HepG2 (cell line): ENCODE measurements at places on chromosomes 16 and 17. TPM values are rescaled to one million over a fixed set of nuclear protein-coding genes. Genes with fewer than 3 reads are reported as not detected.

Gene PLA2G10
- polyA plus RNA-seq = not detected in 2 replicates

Gene ZFHX3
- 5.0 and 5.3 TPM in 2 replicates for polyA plus RNA-seq

Gene CRYBA1
- polyA plus RNA-seq = not detected in 2 replicates

Gene RSL1D1
- 125 and 187 TPM in 2 replicates for polyA plus RNA-seq

Gene GNGT2
- polyA plus RNA-seq = not detected in 2 replicates

Gene PLEKHH3
- 6.0 and 7.5 TPM in 2 replicates for polyA plus RNA-seq

Gene SP2
- polyA plus RNA-seq = 4.2 and 4.8 TPM in 2 replicates

Gene HP
- polyA plus RNA-seq = 524 and 697 TPM in 2 replicates

Gene EVPLL
- 0.05 TPM in 1 of 2 replicates, not detected in the other for polyA plus RNA-seq

Gene CARD14
- polyA plus RNA-seq = 0.03 TPM in 1 of 2 replicates, not detected in the other

Gene TEKT1
- not detected in 2 replicates for polyA plus RNA-seq

Gene HBM
- 0.69 TPM in 1 of 2 replicates, not detected in the other for polyA plus RNA-seq

Gene KRTAP4-6
- polyA plus RNA-seq = not detected in 2 replicates

Gene PRSS21
- polyA plus RNA-seq = not detected in 2 replicates

Gene C16orf96
- 0.03 TPM in 2 replicates for polyA plus RNA-seq

Gene TLCD2
- polyA plus RNA-seq = 0.90 and 1.2 TPM in 2 replicates

Gene MT4
- polyA plus RNA-seq = not detected in 2 replicates

Gene PRCD
- 0.35 and 0.51 TPM in 2 replicates for polyA plus RNA-seq

Gene CHST6
- 0.18 and 0.25 TPM in 2 replicates for polyA plus RNA-seq

Gene RPRML
- not detected in 2 replicates for polyA plus RNA-seq

Gene SLC5A11
- 1.2 and 1.7 TPM in 2 replicates for polyA plus RNA-seq

Gene PITPNM3
- 0.29 and 0.33 TPM in 2 replicates for polyA plus RNA-seq

Gene CDC27
- 55.9 and 80.7 TPM in 2 replicates for polyA plus RNA-seq

Gene CLEC3A
- not detected in 2 replicates for polyA plus RNA-seq

Gene HSD11B2
- polyA plus RNA-seq = 8.9 and 11.9 TPM in 2 replicates

Gene OR3A3
- polyA plus RNA-seq = not detected in 2 replicates

Gene KLHL36
- polyA plus RNA-seq = 26.0 and 34.9 TPM in 2 replicates

Gene BORCS6
- polyA plus RNA-seq = 2.0 and 3.2 TPM in 2 replicates

Gene MTMR4
- 50.0 and 65.1 TPM in 2 replicates for polyA plus RNA-seq

Gene KRT28
- not detected in 2 replicates for polyA plus RNA-seq

Gene NACA2
- 0.09 and 0.21 TPM in 2 replicates for polyA plus RNA-seq

Gene GCGR
- 0.04 and 0.27 TPM in 2 replicates for polyA plus RNA-seq

Gene DCUN1D3
- 5.0 and 6.3 TPM in 2 replicates for polyA plus RNA-seq

Gene ADORA2B
- 18.2 and 20.0 TPM in 2 replicates for polyA plus RNA-seq

Gene KRTAP1-5
- 0.07 and 0.09 TPM in 2 replicates for polyA plus RNA-seq

Gene TMEM208
- 58.8 and 66.9 TPM in 2 replicates for polyA plus RNA-seq
